ENCODE measurements at places on chromosomes 2 and 18.

GRCh38 chr18:32296851-32297250 is 107.0 kb downstream of the MEP1B start:
- no peak for DNase-seq

DNA sequence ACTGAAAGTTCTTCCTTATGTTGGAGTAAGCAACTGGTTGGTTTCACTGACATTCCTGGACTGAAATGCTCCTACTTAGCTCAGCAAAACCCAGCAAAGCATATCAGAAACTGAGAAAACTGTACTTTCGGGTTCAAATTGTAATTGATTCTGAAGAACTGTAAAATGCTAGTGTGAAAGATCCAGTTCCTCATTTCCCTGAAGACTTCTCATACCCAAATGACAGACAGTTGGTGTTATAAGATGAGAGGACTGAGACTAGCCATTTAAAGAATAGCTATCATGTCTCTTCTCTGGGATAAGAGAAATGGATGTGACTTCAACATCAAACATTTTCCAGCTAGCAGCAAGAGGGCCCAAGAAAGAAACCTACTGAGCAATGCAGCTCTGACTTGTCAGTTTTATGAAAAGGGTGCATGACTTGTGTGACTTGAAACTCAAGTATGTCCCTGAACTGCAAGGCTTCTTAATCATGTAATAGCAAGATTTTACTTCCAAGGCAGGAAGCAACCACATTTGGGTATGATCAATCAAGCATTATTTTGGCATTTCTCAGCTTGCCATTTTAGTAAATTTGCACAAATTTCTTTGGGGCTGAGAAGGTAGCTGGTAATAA is 420.3 kb upstream of the MMADHC start:
- no peak for DNase-seq

DNA sequence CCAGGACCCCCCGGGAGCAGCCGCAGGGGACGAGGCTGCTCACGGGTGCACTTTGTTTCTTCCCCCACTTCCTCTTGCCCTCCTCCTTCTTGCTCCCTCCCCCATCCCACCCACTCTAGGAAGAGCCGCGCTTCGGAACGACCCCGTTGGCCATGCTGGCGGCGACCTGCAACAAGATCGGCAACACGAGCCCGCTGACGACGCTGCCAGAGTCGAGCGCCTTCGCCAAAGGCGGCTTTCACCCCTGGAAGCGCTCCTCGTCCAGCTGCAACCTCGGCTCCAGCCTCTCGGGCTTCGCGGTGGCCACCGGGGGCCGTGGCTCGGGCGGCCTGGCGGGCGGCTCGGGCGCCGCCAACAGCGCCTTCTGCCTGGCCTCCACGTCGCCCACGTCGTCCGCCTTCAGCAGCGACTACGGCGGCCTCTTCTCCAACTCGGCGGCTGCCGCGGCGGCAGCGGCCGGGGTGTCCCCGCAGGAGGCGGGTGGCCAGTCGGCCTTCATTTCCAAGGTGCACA is 1.3 kb downstream of the SP9 start:
- DNase-seq, result no peak

GRCh38 chr2:78245394-78246135 is 723.4 kb upstream of the LRRTM4 start:
- no peak for DNase-seq

GRCh38 chr2:14420851-14421250 is 211.7 kb upstream of the LRATD1 start:
- no peak for DNase-seq
